HS-5 (cell line): ENCODE measurements at places on chromosomes 5 and 9.
A peak's percentile ranks its signal among the peaks of the same experiment; 100 is the strongest.

DNA sequence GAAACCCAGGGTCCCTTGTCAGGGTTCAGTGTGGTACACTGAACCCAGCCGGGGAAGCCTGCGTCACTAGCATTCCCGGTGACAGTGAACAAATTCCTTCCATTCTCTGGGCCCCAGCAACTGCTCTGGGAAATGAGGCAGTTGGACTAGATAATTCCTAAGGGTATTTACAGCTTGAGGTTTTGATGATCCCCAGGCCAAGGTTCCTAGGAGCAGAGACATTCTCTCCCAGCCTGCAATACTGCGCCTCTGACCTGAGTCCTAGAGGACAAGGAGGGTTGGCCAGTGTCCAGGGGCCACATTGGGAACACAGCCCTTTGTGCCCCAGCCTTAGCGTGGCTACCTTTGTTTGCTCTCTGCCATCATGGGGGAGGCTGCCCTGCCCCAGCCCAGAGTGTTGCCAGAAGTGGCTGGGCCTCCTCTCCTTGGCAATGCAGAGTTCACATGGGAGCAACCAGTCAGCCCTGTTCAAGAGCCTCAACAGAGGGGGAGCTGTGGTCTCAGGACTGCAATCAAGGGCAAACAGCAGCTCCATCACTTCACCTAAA is 178.2 kb downstream of the SEC61B start:
- DNase-seq, result no peak

DNA sequence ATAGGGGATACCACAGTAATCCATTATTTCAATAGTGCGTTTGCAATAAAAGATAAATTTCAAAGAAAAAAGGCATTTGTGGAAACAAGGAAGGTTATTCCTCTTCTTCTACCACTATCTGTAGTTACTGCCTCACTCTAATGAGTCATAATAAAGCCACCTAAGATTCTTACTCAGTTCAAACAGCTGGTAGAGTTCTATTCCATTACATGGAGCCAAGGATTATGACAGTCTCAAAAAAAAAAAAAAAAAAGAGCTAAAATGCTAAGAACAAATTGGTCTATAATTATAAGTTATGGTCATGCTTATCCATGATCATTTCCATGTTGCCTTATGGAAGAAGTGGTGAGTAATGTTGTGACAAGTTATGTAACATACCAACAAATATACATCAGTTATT is 46.3 kb downstream of the DENND1A start:
- DNase-seq, result no peak

GRCh38 chr9:79237861-79238260 is 333.9 kb upstream of the TLE4 start:
- DNase-seq, result no peak

DNA sequence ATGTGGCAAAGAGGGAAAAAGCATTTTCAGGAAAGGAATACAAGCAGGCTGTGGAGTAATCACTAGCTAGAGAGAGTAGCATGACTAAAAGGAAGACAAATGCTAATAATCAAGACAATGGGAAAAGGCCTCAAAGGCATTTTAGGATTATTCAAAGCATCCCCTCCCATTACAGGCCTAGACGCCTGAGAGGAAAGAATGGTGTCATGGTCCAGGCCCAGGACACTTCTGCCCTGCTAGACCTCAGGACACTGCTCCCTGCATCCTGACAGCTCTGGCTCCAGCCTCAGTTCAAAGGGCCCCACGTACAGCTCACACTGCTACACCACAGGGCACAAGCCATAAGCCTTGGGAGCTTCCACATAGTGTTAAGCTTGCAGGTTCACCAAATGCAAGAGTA is 40.8 kb upstream of the SHISAL2B start:
- no peak for DNase-seq

GRCh38 chr5:37938076-37938852 is 98.4 kb upstream of the GDNF start:
- DNase-seq, result no peak

- no peak for DNase-seq
Observed at GRCh38 chr5:172727551-172727950, 43.4 kb downstream of the DUSP1 start.

- DNase-seq, result no peak
Observed at GRCh38 chr5:107523029-107523680, 147.6 kb downstream of the EFNA5 start.

DNA sequence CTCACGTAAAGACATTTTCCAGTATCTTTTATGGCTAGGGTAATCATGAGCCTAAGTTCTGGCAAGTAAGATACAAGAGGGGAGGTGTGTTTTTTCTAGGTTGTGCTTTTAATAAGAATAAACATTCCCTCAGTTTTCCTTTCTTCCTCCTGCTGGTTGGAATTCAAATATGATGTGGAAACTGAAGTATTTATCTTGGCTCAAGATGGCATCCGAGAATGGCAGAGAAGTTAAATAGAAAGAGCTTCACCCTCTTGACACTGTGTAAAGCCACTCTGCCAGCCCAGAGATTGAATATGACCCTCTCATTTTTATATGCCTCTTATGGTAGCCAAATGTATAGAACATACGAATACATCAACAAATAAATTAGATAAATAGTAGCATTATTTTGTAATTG is 438.4 kb downstream of the ISL1 start:
- DNase-seq, result no peak

GRCh38 chr9:104740621-104741020 is 6.9 kb upstream of the NIPSNAP3A start:
- DNase-seq, result peak; percentile 59

DNA sequence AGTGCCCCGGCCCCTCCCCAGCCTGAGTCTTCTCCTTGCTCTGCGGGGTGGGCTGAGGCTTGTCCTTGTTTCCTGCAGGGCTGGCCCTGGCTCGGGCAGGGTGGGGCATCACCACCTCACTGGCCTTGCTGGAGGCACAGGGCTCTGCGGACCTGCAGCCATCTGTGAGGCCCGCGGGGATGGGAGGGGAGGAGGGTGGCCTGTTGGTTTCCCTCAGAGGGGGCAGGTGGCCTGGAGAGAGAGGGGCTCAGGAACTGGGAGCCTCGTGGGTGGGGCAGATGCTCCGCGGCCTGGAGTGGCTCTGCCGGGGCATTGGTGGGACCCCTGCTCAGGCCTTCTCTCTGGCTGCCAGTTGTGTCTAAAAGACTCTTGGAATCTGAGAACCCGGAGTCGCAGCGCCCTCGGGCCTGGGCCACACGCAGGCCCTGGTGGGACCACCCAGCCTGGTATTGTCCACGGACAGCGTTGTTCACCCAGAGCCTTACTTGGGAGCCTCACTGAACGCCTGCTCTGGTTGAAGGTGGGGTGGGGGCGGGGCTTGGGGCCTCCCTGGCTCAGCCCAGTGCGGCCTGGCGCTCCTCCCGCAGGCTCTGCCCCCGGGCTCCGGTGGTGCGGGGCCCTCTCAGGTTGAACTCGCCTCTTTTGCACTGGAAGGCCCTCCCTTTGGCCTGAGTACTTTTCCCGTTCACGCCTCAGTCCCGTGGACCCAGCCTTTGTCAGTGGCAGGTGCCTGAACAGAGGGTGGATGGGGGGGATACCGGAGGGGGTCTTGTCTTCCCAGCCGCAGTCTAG is 111.3 kb downstream of the RXRA start:
- DNase-seq, result no peak

DNA sequence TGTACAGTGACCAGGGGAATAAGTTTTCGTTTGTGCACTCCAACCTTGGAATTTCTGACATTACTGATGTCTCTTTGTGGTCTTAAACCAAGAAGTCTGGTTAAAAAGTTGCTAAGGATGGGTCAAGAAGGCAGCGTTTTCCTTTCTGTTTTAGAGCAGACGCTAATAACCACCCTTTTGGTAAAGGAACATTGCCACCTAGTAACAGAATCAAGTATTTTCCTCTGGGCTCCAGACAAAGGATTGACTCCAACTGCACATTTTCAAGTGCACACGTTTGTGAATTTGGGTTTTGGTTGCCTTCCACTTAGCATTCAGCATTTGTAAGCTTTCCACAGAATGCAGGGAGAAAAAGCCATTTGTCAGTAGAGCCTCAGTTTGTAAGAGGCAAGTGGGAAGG is 22.2 kb upstream of the CEP78 start:
- DNase-seq, result no peak

- DNase-seq, result peak; percentile 63
Observed at GRCh38 chr5:165325221-165325620, 1819.8 kb downstream of the MAT2B start.

DNA sequence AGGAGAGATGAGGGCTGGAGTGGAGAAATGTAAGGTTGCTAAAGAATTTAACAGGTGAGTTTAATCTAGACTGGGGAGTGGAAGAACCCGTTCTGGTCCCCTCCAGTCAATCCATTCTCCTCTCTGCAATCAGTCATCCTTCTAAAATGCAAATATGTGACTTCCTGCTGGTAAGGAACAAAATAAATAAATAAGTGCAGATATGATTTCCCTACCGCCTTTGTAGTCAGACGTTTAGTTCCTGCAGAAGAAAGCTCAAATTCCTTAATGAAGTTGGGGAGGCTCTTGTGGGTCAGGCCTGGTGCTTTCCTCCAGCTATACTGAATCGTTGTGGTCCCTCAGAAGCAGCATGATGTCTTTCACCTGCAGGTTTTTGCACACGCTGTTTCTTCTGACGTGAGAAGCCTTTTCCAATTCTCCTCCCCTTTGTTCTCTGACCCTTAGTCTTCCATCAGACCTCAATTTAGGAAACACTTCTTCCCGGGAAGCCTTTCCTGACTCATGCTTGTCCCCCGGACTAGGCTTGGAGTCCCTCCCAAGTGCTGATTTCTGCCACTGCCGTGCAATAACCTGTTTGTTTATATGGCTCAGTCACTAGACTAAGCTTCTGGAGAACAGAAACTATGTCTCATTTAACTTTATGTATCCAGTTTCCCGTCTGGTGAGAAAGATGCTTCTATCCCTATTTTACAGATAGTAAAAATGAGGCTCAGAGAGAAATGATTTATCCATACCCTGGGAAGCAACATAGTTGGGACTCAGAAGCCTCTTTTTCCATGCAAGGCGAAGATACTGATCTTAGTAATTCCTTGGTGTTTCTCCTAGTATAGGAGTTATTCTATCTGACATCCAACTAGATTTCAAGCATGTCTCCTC is 1.3 kb downstream of the ATP6V1G1 start:
- DNase-seq, result no peak

GRCh38 chr9:86795047-86795442 is 152.3 kb downstream of the GAS1 start:
- DNase-seq, result no peak

- no peak for DNase-seq
Observed at GRCh38 chr5:167122267-167122666, 1169.2 kb upstream of the WWC1 start.

GRCh38 chr9:136327304-136327974 is at the start of gene GPSM1:
Gene GPSM1 (plus strand): TSS chr9:136327539. CDS start chr9:136327696, 157 bp downstream.
- DNase-seq, result no peak

DNA sequence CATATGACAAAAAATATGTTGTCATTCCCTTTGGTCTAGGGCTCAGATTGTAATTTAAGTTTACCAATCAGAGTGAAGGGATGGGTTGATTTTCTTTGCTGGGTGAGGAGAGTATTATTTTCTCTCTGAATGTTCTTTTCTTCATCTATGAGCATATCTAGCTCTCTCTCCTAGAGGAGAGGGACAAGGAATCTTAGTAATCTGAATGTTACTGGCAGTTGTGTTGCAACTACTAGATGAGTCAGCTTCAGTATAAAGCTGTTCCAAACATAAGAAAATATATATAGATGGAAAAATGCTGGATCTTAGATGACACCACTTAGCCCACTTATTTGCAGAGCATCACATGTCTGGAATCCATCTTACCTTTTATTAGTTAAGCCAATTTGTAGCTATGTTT is 259.3 kb downstream of the TUSC1 start:
- DNase-seq, result peak; percentile 5

GRCh38 chr5:114988096-114988495 is 181.6 kb downstream of the TRIM36 start:
- no peak for DNase-seq

- DNase-seq, result no peak
Observed at GRCh38 chr9:90552317-90552716, 90.3 kb downstream of the DIRAS2 start.

- DNase-seq, result no peak
Observed at GRCh38 chr9:133632806-133633680, 3.1 kb upstream of the DBH start.

DNA sequence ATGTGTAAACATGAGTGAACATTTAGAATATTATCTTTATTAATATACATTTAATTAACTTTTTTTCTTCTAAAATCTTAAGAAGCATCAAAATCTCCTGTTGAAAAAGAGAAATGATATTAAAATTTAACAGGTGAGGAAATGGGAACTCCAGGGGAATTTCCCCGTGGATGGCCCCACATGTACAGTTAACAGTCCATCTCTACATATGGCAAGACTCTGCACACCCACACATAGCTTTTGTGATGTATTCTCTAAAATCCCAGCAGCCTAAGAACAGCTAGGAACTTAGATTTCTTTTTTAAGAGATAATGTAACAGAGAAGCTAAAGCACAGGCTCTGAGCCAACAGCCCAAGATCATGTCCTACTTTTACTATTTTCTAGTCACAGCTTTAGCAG is 556.3 kb upstream of the RGMB start:
- no peak for DNase-seq

DNA sequence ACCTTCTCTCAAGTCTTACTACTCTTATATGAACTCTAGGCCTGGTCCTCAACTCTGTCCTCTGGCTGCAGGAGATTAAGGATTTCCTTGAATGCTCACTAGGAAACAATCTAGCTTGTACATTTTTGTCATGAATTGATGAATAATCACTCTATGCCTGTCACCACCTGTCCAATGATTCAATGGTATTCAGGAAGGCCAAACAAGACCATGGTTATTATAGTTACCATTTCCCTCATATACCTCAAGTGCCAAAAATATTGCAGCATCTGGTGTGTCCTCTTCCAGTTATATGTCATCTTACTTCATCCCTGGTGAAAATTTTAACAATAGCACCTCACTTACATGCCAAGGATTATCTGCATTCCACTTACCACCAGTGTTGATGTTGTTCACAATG is 179.0 kb upstream of the MOCS2 start:
- DNase-seq, result no peak

GRCh38 chr9:95962936-95963335 is 87.4 kb downstream of the ERCC6L2 start:
- DNase-seq, result no peak

GRCh38 chr9:99431103-99431502 is 209.0 kb downstream of the SEC61B start:
- DNase-seq, result no peak

DNA sequence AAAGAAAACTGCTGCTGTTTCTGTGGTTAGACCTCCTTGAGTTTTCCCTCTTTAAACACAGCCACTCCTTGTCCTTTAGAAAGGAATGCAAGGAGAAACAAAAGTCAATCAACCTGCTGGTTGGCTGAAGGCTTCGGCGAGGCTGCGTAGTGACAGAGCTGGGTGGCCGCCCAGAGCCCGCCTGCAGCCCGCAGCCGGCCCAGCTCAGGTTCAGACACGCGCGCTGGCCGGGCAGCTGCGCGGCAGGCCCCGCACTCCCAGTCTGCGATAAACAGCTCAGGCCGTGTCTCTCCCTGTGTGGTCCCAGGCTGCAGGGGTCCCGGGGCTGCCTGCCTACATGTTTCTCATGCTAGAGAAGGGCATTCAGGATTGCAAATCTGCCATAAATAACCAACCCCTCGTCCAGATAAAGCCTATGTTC is 115.4 kb downstream of the HSD17B3 start:
- no peak for DNase-seq

- peak; percentile 96 for DNase-seq
Observed at GRCh38 chr5:140312067-140312790, 9.3 kb upstream of the PFDN1 start.

GRCh38 chr5:52275639-52276038 is 512.1 kb upstream of the ITGA1 start:
- DNase-seq, result no peak
